Inflammatory macrophage treated with lipopolysaccharide for 4 hours (primary cell): ENCODE measurements at places on chromosomes 11 and 22.

GRCh38 chr22:48836673-48837340 lies 990.9 kb downstream of the BRD1 start:
- no peak for DNase-seq

DNA sequence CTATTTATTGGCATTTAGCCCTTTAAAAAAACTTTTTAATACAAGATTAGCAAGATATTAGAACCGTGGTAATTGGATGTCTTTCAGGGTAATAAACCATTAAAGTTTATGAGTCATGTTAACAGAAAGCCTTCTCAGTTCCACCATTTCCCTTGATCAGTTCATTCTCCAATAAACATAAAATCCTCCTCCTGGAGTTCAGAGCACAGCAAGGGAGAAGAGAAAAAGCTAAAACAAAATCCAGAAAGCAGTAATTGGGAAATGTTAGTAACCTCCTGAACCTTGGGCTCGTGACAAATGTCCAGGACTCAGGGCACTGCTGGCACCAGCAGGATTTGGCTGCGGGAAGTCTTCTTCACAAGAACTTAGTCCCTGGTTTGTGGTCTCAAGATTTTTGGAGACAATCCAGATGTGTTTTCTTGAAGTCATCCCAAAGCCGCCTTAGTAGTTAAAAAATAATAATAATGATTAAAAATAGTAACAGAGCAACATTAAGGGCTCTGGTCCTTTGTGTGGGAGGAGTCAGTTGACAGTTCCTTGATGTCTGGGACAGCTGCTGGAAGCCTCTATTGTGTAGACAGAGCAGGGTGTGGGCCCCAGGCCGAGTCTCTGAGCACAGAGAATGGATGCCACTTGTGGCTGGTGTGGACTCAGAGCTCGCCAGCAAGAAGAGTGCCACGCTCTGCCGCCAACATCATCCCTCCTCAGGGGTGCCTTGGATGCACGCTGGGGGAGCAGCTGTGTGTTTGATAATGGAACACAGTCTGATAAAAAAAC lies 43.4 kb upstream of the PITPNB start:
- DNase-seq: no peak

GRCh38 chr11:61532134-61533038 lies 23.8 kb downstream of the LRRC10B start:
- peak; percentile 35 for DNase-seq

DNA sequence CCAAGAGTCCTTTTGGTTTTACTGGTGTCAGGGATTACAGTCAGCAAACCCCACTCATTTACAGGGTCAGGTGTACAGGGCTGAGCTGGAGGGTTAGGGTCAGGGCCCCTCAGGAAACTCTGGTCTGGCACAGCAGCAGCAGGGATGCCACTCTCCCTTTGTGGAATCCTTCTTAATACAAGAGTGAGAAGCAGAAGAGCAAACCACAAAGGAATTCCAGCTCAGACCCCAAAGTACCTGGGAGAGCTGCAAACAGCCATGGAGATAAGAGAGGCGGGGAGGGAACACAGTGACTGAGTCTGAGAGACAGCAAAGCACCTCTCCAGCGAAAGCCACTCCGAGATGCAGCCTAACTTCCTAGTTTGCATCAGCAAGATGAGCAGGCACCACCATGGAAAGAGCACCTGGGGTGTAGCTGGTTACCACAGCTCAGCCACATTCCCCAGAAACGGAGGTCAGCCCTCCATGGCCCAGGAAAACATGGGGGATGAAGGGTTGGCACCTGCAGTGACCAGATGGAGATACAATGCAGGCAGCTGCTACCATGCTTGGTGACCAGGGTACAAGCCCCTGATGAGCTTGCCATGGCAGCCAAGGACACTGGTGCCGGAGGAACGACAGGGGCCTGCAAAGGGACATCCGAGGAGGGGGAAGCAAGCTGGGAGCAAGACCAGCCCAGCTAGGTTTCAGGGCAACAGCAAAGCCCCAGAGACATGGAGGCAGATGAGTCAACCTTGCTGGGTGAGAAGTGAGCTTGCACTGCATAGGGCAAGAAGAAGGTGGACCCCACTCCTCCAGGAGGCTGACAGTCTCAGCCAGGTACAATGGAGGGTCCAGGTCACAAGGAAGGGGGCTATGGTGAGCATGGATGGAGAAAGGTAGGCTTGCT lies 3.9 kb downstream of the BET1L start:
- no peak for DNase-seq

DNA sequence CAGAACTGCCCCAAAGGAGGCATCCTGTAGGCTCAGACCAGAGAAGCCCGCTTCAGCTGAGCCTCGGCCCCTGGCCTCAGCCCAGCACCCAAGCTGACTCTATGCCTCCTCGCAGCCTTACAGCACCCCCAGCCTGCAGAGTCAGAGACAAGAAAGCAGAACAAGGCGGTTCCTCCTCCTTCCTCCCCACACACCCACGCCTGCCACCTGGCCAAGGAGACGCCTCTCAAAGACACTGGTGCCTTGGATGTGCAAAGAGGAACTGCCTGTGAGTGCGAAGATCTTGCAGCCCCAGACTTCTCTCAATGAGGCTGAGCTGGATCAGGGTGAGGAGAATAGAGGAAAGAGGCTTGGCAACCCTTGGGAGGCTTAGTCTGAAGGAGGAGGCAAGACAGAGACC lies 60.2 kb downstream of the PDE2A start:
- peak; percentile 85 for DNase-seq

DNA sequence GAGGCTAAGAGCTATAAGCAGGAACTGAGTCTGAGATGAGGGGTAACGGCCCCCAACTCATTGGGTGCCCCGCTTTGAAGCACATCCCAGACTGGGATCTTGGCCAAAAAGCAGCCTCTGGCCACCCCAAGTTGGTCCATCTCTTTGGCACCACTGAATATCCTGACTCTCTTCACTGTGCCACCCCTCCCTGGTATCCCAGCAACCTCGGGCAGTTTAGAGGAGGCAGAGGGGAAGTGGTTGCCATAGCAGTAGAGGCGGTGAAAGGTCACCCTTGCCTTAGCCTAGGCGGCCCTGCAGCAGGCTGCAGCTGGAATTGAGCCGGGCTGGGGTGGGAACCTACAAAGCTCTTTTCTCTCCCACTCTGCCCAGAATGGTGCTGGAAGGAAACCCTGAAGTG lies 1.1 kb downstream of the PELI3 start:
- DNase-seq: peak; percentile 82

DNA sequence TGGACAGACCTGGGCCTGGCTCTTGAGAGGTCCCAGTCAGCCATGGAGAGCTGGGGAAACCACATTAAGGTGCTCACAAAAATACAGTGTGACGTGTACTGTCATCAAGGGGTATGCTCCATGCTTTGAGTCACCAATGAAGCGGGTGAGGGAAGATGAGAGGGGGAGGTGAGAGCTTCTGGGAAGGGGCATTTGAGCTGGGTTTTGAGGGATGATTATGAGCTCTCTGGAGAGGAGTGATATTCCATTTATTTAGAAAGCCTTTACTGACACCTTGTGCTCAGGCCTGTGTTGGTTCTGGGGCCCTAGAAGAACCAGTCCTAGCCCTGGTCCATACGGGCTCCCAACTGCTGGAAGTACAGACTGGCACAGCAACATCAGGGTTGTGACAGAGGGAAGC lies 10.4 kb upstream of the ARHGEF17 start:
- no peak for DNase-seq

GRCh38 chr11:58152781-58153180 lies 27.5 kb upstream of the OR9I1 start:
- no peak for DNase-seq

- DNase-seq: no peak
Observed at GRCh38 chr11:111093061-111093460, 152.5 kb upstream of the POU2AF2 start.
